ENCODE measurements at places on chromosomes 1 and 21. TPM values are rescaled to one million over a fixed set of nuclear protein-coding genes. Genes with fewer than 3 reads are reported as not detected.

TMCC2 gene
- total RNA-seq: 14.9 TPM

TDRKH gene
- 4.2 TPM for total RNA-seq

RBBP5 gene
- 13.1 TPM for total RNA-seq

ARHGEF11 gene
- 29.4 TPM for total RNA-seq

CLDN14 gene
- total RNA-seq: not detected

- DNase-seq: no peak
These were observed 276.8 kb upstream of the C1orf174 start for GRCh38 chr1:4176841-4177240.

DNA sequence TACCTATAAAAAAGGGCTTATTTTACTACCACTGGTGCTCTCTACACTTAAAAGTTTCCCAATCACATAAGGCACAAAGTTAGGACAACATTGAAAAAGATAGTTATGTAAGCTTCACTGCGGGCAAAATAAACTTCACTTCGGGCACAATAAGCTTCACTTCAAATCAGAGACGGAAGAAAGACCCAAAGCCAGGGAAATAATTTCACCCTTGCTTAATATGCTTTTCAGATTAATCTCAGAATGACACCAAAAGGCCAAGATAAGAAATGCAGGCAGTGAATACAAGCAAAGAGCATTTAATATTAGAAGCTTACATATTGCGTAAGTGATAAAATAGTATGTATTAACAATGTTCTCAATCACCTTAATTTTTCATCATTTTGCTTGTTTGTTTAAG is 444.2 kb downstream of the SETD4 start:
- no peak for DNase-seq

DNA sequence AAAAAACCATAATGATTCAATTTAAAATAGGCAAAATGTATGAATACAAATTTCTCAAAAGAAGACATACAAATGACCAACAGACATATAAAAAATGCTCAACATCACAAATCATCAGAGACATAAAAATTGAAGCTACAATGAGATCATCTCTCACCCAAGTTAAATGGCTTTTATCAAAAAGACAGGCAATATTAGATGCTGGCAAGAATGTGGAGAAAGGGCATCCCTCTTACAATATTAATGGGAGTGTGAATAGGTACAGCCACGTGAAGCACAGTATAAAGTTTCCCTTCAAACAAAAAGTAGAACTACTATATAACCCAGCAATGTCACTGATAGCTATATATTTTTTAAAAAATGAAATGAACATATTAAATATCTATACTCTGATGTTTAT is 1481.7 kb downstream of the AMY1C start:
- no peak for DNase-seq

GRCh38 chr1:19772053-19772452 is 27.7 kb downstream of the TMCO4 start:
- no peak for DNase-seq

GRCh38 chr1:50930965-50931737 is 28.9 kb downstream of the FAF1 start:
- DNase-seq: no peak

GRCh38 chr1:150730130-150730721 is 9.5 kb upstream of the HORMAD1 start:
- no peak for DNase-seq

- no peak for DNase-seq
These were observed 83.9 kb upstream of the ATP1A1 start for GRCh38 chr1:116289193-116289592.

- DNase-seq: no peak
These were observed 143.2 kb downstream of the KCTD3 start for GRCh38 chr1:215710036-215710898.

- DNase-seq: no peak
These were observed 21.0 kb downstream of the C1orf87 start for GRCh38 chr1:60052601-60053000.

Measured in right cardiac atrium (tissue), 5 donors.